ENCODE measurements at places on chromosomes 7 and 10.

- peaks cover 11% of the 10 kb centered on the region for H3K4me1 ChIP-seq
- no peak for DNase-seq
- H3K27me3 ChIP-seq = no peaks in the 10 kb centered on the region
- no peaks in the 10 kb centered on the region for H3K36me3 ChIP-seq
- no peak overlapping the region for H3K4me3 ChIP-seq
These were observed 102.8 kb upstream of the ARID5B start for GRCh38 chr10:61798713-61799112.

DNA sequence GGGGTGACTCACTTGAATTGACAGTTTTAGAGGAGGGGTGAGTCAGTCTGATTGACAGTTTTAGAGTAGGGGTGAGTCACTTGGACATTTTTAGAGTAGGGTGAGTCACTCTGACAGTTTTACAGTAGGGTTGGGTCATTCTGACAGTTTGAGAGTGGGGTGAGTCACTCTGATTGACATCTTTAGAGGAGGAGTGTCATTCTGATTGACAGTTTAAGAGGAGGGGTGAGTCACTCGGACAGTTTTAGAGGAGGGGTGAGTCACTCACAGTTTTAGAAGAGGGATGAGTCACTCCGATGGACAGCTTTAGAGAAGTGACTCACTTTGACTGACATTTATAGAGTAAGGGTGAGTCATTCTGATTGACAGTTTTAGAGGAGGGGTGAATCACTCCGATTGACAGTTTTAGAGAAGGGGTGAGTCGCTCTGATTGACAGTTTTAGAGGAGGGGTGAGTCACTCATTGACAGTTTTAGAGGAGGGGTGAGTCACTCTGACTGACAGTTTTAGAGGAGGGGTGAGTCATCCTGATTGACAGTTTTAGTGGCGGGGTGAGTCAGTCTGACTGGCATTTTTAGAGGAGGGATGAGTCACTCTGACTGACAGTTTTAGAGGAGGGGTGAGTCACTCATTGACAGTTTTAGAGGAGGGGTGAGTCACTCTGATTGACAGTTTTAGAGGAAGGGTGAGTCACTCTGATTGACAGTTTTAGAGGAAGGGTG is 595.9 kb downstream of the DNAJB6 start:
- H3K27ac ChIP-seq = no peak overlapping the region
- no peaks in the 10 kb centered on the region for H3K4me1 ChIP-seq
- DNase-seq = no peak
- no peaks in the 10 kb centered on the region for H3K27me3 ChIP-seq
- H3K4me3 ChIP-seq = no peak overlapping the region

DNA sequence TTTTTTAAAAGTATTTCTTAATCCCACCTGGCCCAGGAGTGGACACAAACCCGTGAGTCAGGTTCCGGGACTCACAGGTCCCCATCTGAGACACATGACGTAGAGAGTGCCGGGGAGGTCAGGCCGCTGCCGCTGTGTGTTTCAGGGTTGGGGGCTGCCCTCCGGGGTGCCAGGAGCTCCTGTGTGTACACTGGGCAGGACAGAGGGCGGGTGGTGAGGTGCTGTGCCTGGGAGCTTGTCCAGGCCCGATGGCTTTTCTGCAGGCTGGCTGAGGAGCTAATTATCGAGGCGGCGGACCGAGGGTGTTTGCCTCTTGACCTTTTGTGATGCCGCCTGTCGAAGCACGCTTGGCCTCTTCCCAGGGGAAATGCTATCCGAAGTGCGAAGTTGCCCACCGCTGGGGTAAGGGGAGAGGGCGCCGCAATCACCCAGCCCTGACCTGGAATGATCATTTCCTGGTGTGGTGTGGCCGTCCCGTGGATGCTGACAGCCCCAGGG is 42.1 kb downstream of the FOXL3 start:
- H3K27ac ChIP-seq = no peak overlapping the region
- no peak overlapping the region for H3K4me3 ChIP-seq
- DNase-seq = no peak
- no peaks in the 10 kb centered on the region for H3K36me3 ChIP-seq
- peaks cover 7% of the 10 kb centered on the region for H3K4me1 ChIP-seq
- no peaks in the 10 kb centered on the region for H3K27me3 ChIP-seq

- no peaks in the 10 kb centered on the region for H3K4me1 ChIP-seq
- no peaks in the 10 kb centered on the region for H3K36me3 ChIP-seq
- H3K27ac ChIP-seq = no peak overlapping the region
- no peaks in the 10 kb centered on the region for H3K27me3 ChIP-seq
These were observed 648.5 kb upstream of the LRRN3 start for GRCh38 chr7:110442381-110442837.

DNA sequence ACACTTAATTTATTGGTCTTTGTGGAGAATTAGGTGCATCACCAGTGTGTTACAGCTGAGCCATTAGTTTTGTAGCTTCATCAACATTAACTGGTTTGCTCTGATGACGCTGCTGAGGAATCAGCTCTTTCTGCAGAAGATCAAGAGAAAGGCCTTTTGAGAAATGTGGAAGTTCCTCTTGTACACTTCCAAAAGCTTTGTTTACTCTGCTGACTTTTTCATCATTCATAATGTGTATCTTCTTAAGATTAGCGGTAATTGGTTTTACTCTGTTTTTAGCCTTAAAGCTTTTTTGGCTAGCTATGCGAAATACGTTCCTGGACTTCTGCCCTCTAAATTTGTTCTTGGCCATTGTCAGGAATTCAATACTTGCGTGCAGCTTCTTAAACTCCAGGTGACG is 8.2 kb upstream of the PHYH start:
- H3K4me3 ChIP-seq = no peak overlapping the region
- no peaks in the 10 kb centered on the region for H3K27me3 ChIP-seq
- no peaks in the 10 kb centered on the region for H3K36me3 ChIP-seq

DNA sequence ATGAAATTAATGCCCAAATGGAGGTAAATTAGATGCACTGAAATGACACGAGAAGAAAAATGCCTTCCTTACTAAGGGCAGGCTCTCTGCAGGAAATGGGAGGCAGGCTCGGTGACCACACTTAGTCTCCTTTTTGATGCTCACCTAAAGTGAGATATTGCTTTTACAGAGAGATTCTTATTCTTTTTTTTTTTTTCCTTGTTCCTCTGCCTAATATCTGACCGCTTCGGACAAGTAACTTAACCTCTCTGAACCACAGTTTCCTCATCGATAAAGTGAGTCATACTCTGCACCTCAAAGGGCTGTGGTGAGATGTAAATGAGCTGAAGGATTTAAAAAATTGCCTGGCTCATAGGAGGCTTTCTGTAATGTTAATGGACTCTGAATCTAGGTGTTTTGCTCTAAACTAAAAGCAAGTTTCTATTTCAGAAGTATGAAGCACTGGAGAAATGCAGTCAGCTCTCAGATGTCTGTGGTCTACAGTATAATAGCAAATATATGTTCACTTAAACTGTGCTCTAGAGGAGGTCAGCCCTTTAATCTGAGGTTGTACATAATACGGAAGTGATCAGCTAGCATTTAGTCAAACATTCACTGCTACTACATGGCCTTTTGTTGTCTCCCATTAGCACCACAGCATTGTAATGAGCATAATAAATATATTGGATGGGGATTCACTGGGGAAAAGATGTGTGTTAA is 23.2 kb downstream of the NKX2-3 start:
- no peak overlapping the region for H3K27ac ChIP-seq
- H3K36me3 ChIP-seq = no peaks in the 10 kb centered on the region
- no peak overlapping the region for H3K4me3 ChIP-seq
- DNase-seq = no peak
- no peaks in the 10 kb centered on the region for H3K27me3 ChIP-seq

GRCh38 chr7:43110791-43111535 is 1.5 kb upstream of the HECW1 start:
- DNase-seq = no peak
- no peaks in the 10 kb centered on the region for H3K36me3 ChIP-seq
- H3K27ac ChIP-seq = no peak overlapping the region
- no peaks in the 10 kb centered on the region for H3K27me3 ChIP-seq

- peaks cover 3% of the 10 kb centered on the region for H3K4me1 ChIP-seq
- no peaks in the 10 kb centered on the region for H3K36me3 ChIP-seq
- H3K27me3 ChIP-seq = no peaks in the 10 kb centered on the region
- H3K27ac ChIP-seq = no peak overlapping the region
- no peak for DNase-seq
These were observed 256.2 kb upstream of the NFE2L3 start for GRCh38 chr7:25895792-25896171.

GRCh38 chr7:134474828-134475227 is 15.9 kb upstream of the AKR1B1 start:
- no peak for DNase-seq
- H3K4me1 ChIP-seq = no peaks in the 10 kb centered on the region
- H3K27ac ChIP-seq = no peak overlapping the region
- H3K27me3 ChIP-seq = no peaks in the 10 kb centered on the region
- no peaks in the 10 kb centered on the region for H3K36me3 ChIP-seq
- no peak overlapping the region for H3K4me3 ChIP-seq

- no peaks in the 10 kb centered on the region for H3K4me1 ChIP-seq
- H3K4me3 ChIP-seq = no peak overlapping the region
- H3K36me3 ChIP-seq = no peaks in the 10 kb centered on the region
These were observed 341.5 kb upstream of the AOAH start for GRCh38 chr7:37065779-37066271.

DNA sequence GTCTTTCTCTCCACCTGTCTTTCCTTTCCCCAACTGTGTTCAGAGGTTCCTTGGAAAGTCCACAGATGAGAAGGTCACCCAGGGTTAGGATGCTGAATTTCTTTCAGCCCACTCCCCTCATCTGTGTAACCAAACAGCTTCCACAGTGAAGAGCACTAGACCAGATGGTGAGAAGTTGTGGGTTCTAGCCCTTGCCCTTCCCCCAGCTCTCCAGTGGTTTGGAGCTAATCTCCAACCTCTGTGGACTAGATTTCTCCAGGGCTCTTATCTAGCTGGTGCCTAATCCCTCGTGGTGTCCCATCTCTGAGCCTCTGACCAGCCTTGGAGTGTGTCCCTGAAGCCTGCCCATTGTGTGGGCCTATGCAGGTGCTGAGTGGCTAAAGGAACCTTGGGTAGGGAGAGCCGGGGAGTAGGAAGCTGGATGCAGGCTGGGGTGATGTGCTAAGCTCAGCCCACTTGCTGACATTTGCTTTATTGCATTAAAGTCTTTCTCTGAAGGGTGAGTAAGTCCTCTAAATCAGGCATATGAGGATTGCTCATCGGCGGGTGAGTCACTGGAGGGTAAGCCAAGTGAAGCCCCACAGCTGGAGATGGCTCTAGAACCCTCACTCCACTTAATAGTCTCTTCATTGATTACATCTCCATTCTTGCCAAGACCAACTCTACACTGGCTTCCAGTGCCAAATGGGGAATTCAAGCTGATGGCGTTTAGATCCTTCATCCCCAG is 14.9 kb downstream of the DUSP5 start:
- no peak overlapping the region for H3K4me3 ChIP-seq
- no peak overlapping the region for H3K27ac ChIP-seq
- no peaks in the 10 kb centered on the region for H3K27me3 ChIP-seq
- H3K4me1 ChIP-seq = peaks cover 4% of the 10 kb centered on the region
- no peak for DNase-seq
